ENCODE measurements at places on chromosomes 12 and 14. TPM values are rescaled to one million over a fixed set of nuclear protein-coding genes. Genes with fewer than 3 reads are reported as not detected.

The BIN2 gene
- 40.9 TPM for total RNA-seq

DNA sequence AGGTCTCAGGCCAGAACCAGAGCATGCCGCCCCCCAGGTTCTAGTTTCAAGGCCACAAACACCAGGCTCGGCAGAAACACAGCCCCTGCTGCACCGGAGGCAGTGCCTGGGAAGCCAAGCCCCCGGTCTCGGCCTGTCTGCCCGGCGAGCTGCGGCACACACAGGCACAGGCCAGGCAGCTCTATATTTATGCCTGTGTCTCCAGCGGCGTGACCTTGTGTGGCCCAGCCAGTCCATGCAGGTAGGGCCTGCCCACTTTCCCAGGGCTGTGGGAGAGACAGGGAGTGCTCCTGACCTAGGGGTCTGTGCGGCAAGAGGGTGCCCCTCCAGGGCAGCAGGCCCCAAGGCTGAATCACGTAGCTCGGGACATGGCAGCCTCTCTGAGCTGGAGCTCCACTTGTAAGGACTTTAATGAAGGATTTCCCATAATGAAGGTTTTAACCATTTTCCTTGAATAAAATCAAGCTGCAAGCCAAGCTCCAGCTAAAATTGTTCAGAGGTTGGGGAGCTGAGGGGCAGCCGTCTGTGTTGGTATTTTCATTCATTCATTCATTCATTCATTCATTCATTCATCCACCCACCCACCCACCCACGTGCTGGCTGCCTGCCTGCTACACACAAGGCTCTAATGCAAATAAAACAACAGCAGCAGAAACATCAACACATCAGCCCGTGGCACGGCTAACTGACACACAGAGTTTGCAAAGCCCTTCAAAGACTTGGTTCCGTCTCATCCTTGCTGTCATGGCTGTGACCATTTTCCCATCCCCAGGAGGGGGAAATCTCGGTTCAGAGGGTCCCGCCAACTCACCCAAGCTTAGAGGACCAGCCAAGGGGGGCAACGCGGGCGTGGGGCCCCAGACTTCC, 92.0 kb downstream of the RFLNA start:
- H3K4me1 ChIP-seq, result peaks cover 22% of the 10 kb centered on the region
- DNase-seq, result no peak
- H3K27me3 ChIP-seq, result peaks cover 4% of the 10 kb centered on the region
- H3K36me3 ChIP-seq, result peaks cover 8% of the 10 kb centered on the region
- no peak overlapping the region for H3K27ac ChIP-seq
- H3K4me3 ChIP-seq, result no peak overlapping the region

DNA sequence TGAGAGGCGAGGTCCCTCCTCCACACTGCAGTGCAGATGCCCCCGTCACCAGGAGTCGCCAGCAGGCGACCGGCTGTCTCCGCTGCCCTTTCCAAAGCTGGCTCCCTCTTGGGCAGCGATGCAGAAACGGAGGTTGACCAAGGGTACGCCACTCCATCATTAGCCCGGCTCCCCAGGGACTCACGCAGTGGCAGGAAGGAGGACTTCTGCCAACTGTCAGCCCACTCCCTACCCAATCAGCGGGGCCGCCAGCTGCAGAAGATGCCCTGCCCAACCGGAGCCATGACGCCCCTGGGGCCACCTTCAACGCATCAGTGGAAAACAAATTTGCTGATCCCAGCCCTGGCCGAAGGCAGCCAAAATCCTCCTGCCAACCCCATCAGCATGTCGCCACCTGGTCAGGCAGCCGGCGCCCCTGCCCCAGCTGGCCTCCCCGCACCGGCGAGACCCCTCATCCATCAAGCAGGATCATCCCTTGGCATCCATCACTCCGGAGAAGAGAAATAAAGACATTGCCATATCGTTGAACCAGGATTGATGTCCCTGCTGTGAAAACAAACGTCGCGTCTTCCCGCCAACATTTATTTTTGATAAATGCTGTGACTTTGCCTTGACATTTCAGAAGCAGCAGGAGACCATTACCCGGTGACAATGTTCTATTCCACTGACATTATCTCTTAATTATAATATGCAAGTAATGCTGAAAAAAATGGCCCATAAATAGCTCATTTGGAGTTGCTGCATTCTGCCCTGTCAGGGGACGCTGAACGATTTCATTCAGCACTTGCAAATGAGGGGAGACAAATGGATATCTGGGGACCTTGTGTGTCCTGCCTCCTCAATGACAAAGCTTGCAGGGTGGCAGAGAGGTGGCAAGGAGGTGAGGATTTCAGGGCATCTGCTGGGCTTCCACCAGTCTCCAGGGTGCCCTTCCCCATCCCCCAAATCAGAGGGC, 105.1 kb downstream of the SCARB1 start:
- no peak for DNase-seq
- no peaks in the 10 kb centered on the region for H3K36me3 ChIP-seq
- peaks cover 33% of the 10 kb centered on the region for H3K4me1 ChIP-seq
- H3K27ac ChIP-seq, result no peak overlapping the region

DNA sequence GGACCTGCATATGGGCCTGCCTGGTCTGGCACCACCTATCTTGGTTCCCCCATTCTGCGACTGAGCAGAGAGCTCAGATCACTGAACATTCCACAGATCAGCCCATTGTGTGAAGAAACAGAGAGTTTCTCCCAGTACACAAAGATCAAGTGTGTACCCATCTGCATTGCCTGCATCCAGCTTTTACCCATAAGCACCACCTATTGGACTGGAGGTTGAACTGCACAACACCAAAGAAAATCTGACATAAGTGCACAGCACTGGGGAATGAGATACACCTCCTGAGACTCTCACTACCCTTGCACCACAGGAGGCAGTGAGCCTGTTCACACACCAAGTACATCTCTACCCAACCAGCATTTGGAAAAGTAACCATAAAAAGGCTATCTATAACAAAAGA, 362.6 kb upstream of the CLEC14A start:
- H3K36me3 ChIP-seq, result no peaks in the 10 kb centered on the region
- no peak overlapping the region for H3K27ac ChIP-seq
- no peak for DNase-seq
- no peaks in the 10 kb centered on the region for H3K4me1 ChIP-seq

The PSMB11 gene
- not detected for total RNA-seq
